SJCRH30 (cell line): ENCODE measurements at places on chromosomes 1 and 21. TPM values are rescaled to one million over a fixed set of nuclear protein-coding genes. Genes with fewer than 3 reads are reported as not detected.

Gene TIE1
- total RNA-seq = 0.61 and 1.5 TPM in 2 replicates

- no peak overlapping the region for H3K27ac ChIP-seq
- H3K36me3 ChIP-seq = no peaks in the 10 kb centered on the region
- H3K27me3 ChIP-seq = no peaks in the 10 kb centered on the region; the same call in 1 of the 2 replicates
- H3K4me3 ChIP-seq = no peak overlapping the region
- no peaks in the 10 kb centered on the region for H3K4me1 ChIP-seq
- DNase-seq = no peak
Observed at GRCh38 chr1:102365071-102365470, 368.3 kb upstream of the OLFM3 start.

Gene SLC39A1
- 74.4 and 77.2 TPM in 2 replicates for total RNA-seq

DNA sequence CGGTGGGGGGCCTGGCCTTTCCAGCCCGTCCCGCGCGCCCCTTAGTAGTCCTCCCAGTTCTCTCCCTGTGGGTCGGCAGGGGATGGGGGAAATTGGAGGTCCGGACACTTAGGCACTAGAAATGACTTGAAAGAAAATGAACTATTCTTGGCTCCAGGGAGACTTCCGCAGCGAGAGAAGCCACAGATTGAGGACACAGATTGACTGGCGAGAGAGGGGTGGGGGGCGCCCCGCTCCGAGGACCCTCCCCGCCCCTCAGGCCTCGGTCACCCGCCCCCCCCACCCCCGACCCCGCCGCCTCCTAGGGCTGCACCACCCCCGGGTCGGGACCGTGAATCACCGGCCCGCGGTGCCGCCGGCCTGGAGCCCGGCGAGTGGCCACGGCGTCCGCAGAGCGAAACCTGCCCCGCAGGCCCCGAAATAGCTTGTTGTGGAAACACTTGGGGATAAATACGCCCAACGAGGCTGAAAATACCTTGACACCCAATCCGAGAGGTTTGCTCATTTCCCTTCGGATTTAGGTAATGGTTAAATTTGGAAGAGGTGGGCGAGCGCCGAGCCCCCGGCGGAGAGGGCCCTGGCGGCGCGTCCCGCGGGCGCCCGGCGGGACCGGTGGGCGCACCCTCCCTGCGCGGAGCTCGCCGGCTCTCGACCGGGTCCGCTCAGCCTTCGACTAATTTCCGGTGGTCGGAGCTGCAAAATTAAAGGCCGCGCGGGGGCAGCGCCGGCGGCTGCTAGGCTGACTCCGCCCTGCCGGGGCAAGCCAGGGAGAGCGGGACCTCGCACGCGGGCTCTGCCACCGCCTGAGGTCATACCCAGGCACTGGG, at the start of gene GFI1:
Gene GFI1, minus strand, starts transcription at position 675 of the 827 bp plus-strand sequence. CDS start 3,438 bp downstream, outside the sequence.
- H3K36me3 ChIP-seq = no peaks in the 10 kb centered on the region
- no peaks in the 10 kb centered on the region for H3K4me1 ChIP-seq
- peak within 1 kb of the TSS; percentile 34; the same call in 1 of the 2 replicates for H3K27ac ChIP-seq
- H3K4me3 ChIP-seq = peak within 1 kb of the TSS; percentile 73
- DNase-seq = no peak
- H3K27me3 ChIP-seq = no peaks in the 10 kb centered on the region

GRCh38 chr1:31183126-31183525, 56.6 kb downstream of the NKAIN1 start:
- no peak overlapping the region for H3K27ac ChIP-seq
- H3K36me3 ChIP-seq = no peaks in the 10 kb centered on the region
- H3K4me1 ChIP-seq = no peaks in the 10 kb centered on the region
- no peak for DNase-seq
- H3K4me3 ChIP-seq = no peak overlapping the region
- H3K27me3 ChIP-seq = no peaks in the 10 kb centered on the region

DNA sequence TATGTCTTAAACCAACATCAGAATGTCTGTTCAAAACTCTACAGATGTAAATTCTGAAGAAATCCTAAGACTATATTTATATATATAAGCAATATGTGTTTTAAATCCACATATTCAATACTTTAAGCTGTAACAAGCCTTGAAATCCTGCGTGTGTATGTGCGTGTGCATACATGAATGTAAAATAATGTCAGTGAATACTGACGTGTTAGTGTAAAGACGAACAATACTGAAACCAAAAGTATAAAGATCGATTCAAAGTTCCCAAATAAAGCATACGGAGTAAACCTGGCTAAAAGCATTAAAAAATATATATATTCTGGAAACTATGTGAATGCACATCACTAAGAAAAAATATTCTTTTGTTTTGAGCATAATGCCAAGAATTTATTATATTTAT, 668.6 kb upstream of the NCAM2 start:
- no peaks in the 10 kb centered on the region for H3K4me1 ChIP-seq
- H3K27me3 ChIP-seq = no peaks in the 10 kb centered on the region
- no peaks in the 10 kb centered on the region for H3K36me3 ChIP-seq

Gene CA14
- total RNA-seq = 3.9 and 4.7 TPM in 2 replicates

DNA sequence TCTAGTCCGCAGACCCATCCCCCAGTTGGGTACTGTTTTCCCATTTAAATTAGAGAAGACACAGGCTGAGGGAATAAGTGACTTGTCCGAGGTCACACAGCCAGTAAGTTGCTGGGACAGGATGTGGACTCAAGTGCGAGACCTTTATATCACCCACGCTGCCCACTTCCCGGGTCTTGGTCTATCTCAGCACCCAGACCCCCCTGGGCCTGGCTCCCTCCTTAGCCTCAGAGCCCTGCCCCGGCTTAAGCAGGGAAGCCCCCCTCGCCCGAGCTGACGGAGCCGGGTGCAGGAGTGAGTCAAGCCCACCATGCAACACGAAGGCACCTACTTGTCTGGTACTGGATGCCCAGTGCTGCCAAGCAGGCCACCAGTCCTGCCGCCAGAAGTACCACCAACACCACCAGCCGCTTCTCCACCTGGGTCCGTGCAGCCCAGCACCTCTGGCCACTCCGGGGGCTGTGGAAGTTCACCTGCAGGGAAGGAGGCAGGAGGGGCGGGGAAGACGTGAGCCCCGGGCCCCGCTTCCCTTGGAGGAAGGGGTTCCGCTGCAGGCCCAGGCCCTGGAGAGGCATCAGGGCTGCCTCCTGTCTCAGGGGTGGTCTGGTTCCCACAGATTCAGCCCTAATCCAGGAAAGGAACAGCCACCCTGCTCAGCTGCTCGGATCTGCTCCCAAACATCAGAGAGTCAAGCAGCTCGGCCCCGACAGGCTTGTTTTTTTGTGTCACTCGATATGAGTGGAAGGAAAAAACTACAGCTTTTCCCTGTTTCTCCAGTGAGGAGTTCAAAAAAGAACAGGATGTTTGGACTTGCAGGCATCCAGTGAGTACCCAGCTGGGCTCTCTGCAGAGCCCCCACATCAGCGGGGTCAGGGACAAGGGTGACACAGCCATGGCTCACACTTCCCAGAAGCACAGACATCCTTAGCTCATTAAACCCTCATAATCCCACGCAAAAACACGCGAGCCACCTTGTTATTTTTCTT, 11.1 kb downstream of the ECE1 start:
- H3K27ac ChIP-seq = peak overlapping the region; percentile 84
- H3K27me3 ChIP-seq = no peaks in the 10 kb centered on the region
- no peak overlapping the region for H3K4me3 ChIP-seq
- peaks cover 44% of the 10 kb centered on the region for H3K4me1 ChIP-seq
- peaks cover 10% of the 10 kb centered on the region for H3K36me3 ChIP-seq

DNA sequence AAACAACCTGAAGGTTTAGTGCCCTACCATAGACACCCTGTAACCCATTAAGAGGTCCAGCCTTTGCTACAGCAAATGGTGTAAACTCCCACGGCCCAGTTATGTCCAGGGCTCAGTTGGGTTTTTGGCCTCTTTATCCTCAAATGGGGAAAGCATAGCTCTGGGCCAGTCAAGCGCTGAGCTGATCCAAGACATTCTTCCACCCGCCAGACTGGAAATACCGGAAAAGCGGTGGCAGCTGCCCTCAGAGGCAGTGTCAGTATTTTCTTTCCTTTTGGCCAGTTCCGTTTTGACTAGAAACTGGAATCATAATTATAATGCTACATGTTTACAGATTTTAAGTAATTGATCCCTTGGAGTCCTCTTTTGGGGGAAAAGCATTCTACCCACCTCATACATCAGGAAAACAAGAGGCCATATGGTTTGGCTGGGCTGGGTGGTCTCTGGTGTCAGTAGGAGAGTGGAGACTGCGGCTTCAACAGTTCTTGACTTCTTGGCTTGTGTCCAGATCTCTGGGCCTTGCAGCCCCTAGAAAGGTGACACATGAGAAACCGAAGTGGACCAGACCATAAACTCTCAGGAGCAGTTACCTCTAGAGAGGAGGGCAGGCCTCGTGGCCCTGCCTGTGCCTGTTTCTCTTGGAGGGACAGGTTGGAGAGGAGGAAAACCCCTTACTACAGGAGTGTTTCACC, 30.2 kb upstream of the CLDN14 start:
- H3K27me3 ChIP-seq = no peaks in the 10 kb centered on the region
- H3K4me1 ChIP-seq = no peaks in the 10 kb centered on the region
- no peaks in the 10 kb centered on the region for H3K36me3 ChIP-seq
- H3K4me3 ChIP-seq = no peak overlapping the region
- no peak for DNase-seq

- H3K36me3 ChIP-seq = no peaks in the 10 kb centered on the region
- no peaks in the 10 kb centered on the region for H3K27me3 ChIP-seq
- no peak overlapping the region for H3K27ac ChIP-seq
Observed at GRCh38 chr1:198096390-198096789, 60.4 kb upstream of the NEK7 start.

- DNase-seq = no peak
- no peaks in the 10 kb centered on the region for H3K36me3 ChIP-seq
- no peaks in the 10 kb centered on the region for H3K4me1 ChIP-seq
Observed at GRCh38 chr1:168686666-168687065, 42.3 kb downstream of the DPT start.

DNA sequence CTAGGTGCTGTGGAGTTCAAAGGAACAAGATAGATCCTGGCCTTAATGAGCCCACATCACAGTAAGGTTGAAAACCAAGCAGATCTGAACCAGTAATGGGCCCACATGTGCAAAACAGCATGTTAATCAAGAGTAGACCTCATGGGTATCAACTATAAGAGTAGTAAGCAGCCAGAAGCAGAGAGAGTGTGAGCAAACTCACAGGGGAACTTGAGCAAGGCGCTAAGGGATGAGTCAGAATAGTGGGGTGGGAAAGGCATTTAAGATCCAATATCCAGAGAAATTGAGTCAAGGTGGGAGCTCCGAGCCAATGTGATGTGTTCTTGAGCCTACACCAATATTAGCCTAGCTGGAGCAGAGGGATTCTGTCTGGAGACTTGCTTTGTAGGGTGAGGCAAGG, 52.4 kb upstream of the GJA5 start:
- H3K27ac ChIP-seq = no peak overlapping the region
- no peaks in the 10 kb centered on the region for H3K4me1 ChIP-seq
- no peaks in the 10 kb centered on the region for H3K36me3 ChIP-seq
- H3K4me3 ChIP-seq = no peak overlapping the region

GRCh38 chr1:16082283-16083038, 9.0 kb upstream of the FAM131C start:
- H3K27ac ChIP-seq = no peak overlapping the region
- H3K36me3 ChIP-seq = no peaks in the 10 kb centered on the region
- DNase-seq = peak; percentile 91
- no peak overlapping the region for H3K4me3 ChIP-seq
- H3K4me1 ChIP-seq = peaks cover 8% of the 10 kb centered on the region

DNA sequence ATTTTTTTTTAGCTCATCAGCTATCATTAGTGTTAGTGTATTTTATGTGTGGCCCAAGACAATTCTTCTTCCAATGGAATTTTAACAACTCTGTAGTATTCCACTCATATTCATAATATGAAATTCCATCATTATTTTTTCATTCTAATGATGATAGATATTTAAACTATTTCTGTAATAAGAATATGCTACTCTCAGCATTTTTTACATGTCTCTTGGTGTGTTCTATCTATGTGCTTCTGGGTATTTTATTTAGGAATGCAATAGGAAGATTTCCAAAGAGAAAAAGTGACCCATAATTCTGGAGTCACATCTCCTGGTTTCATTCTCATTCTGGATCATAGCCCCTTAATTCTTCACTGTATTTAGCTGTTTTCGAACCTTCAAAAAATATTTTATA, 109.5 kb downstream of the LRRC53 start:
- H3K4me3 ChIP-seq = no peak overlapping the region
- DNase-seq = no peak

DNA sequence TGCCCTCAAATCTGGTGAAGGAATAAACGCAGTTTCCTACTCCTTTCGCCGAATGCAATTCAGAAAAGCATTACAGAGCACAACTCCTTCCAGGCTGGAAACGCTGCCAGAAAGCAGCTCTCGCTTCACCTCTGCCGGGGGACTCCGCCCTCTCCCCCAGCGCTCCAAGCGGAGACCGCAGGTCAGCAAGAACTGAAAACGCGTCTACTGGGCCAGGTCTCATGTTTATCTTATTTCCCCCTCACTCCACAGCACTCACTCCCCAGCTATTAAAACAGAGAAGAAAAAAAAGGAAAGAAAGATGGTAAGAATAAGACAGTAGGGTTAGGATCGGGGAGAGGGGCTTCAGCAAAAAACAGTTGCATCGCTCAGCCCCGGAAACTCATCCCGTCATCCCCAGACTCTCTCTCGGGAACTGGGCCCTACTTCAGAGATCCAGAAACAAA, 833 bp upstream of the RCOR3 start:
- peaks cover 6% of the 10 kb centered on the region for H3K4me1 ChIP-seq
- H3K27me3 ChIP-seq = no peaks in the 10 kb centered on the region
- peak overlapping the region; percentile 98 for H3K4me3 ChIP-seq
- DNase-seq = peak; percentile 84
- H3K36me3 ChIP-seq = peaks cover 8% of the 10 kb centered on the region
